ENCODE measurements at places on chromosomes 11 and 22. TPM values are rescaled to one million over a fixed set of nuclear protein-coding genes. Genes with fewer than 3 reads are reported as not detected.

Gene SLC7A4
- total RNA-seq, result 2.0 TPM

Gene ANO1
- not detected for total RNA-seq

Gene MUC6
- under 0.01 TPM for total RNA-seq

Gene TRPC6
- total RNA-seq, result 0.17 TPM

Gene NPAS4
- 0.29 TPM for total RNA-seq

Gene MRGPRX3
- not detected for total RNA-seq

Gene PDGFD
- total RNA-seq, result 0.15 TPM

Gene MN1
- 16.0 TPM for total RNA-seq

Gene PGA4
- not detected for total RNA-seq

Gene GVQW3
- 1.8 TPM for total RNA-seq

Gene VWA5A
- 30.8 TPM for total RNA-seq

Gene CCDC116
- total RNA-seq, result 0.15 TPM

Gene CALCA
- not detected for total RNA-seq

Gene ZNF143
- 21.7 TPM for total RNA-seq

Gene PI4KA
- total RNA-seq, result 68.6 TPM

Gene SLC5A4
- total RNA-seq, result not detected

Gene DNAJB7
- not detected for total RNA-seq

Gene GRM5
- total RNA-seq, result not detected

Gene ADM2
- 2.3 TPM for total RNA-seq

Gene C11orf97
- total RNA-seq, result not detected

Gene PIH1D2
- total RNA-seq, result 1.5 TPM

Gene JHY
- 1.3 TPM for total RNA-seq

Gene GNG3
- not detected for total RNA-seq
